MG63 (cell line): ENCODE measurements at places on chromosomes 16 and 17. TPM values are rescaled to one million over a fixed set of nuclear protein-coding genes. Genes with fewer than 3 reads are reported as not detected.
A peak's percentile ranks its signal among the peaks of the same experiment; 100 is the strongest.

DNA sequence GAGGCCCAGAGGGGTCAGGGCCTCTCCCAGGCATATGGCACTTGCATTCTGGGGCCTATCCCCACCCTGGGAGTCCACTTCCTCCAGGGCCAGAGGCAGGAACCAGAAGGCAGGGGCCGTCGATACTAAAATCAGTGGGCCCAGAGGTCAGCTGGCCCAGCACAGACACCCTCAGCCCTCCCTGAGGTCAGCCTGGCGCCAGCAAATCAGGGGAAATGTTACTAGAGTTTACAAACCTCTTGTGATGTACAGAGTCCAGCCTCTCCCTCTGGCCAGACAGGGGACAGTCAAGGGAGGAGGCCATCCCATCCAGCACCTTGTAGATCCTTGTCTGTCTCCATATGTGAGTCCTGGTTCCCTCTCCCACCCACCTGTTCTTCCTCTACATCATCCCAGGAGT is 10.8 kb downstream of the CDH5 start:
- no peak for DNase-seq

DNA sequence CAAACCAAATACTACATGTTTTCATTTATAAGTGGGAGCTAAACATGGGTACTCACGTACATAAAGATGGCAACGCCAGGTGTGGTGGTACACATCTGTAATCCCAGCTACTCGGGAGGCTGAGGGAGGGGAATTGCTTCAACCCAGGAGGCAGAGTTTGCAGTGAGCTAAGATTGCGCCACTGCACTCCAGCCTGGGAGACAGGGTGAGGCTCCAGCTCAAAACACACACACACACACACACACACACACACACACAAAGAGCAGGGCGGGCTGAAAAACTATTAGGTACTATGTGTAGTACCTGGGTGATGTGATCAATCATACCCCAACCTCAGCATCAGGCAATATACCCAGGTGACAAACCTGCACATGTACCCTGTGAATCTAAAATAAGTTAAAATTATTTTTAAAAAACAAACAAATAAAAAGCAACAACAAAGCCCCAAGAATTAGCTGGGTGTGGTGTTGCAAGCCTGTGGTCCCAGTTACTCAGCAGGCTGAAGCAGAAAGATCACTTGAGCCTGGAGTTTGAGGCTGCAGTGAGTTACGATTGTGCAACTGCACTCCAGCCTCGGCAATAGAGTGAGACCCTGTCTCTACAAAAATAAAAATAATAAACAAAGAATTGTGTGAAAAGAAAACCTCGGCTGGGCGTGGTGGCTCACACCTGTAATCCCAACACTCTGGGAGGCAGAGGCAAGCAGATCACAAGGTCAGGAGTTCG is 11.9 kb upstream of the FAAP100 start:
- no peak for DNase-seq

C16orf74 gene
- total RNA-seq = 4.6 and 8.7 TPM in 2 replicates

MYH11 gene
- 0.03 TPM in 1 of 2 replicates, not detected in the other for total RNA-seq

DNA sequence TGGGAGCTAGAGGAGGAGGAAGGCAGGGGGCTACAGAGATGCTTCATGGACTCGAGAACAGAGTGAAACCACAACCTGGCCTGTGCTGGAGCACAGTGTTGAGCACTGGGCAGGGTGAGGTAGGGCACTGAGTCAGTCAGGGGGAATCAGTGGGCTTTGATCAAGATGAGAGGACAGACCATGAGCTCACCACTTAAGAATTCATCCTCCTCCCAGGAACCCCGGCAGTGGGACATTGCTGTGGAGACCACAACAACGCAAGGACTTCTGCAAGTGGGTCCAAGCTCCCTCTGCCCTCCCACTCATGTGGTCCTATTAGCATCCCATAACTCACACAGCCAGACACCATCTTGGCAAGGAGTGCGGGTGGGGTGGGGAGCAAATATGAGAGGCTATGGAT is 1.7 kb upstream of the CES5A start:
- peak; percentile 13 for DNase-seq

DNA sequence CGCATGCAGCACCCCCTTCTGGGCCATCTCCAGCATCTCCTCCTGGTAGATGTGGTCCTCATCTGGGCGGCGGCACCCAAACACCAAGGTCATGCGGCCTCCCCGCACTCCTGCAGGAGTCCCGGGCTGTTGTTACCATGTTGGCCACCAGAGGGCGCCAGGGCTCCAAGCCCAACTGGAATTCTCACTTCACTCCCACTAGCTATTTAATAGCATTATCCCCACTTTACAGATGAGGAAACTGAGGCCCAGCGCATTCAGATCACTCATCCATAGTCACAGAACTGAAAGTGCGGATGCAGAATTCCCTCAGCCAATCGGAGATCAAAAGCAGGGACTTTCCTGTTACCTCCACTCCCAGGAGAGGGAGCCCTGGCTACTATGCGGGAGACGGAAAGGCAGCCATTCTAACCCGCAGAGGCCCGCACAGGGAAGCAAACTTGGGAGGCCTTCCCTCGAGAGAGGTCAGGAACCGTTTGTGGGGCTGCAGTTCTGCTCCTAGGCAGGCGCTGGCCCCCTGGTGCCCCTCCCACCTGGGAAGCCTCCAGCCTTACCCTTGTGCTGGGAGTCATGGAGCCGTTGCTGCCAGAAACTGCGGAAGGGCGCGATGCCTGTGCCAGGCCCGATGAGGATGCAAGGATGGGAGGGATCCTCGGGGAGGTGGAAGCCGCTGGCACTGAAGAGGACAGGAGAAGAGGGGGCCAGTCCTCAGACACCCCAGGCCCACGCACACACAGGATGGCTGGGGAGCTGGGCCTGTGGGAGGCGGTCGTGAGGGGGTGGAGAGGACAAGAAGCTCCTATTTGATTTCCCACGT is 40.1 kb downstream of the NOS2 start:
- DNase-seq = peak; percentile 49

GRCh38 chr17:54177606-54178308 is 355.0 kb downstream of the KIF2B start:
- no peak for DNase-seq

DNA sequence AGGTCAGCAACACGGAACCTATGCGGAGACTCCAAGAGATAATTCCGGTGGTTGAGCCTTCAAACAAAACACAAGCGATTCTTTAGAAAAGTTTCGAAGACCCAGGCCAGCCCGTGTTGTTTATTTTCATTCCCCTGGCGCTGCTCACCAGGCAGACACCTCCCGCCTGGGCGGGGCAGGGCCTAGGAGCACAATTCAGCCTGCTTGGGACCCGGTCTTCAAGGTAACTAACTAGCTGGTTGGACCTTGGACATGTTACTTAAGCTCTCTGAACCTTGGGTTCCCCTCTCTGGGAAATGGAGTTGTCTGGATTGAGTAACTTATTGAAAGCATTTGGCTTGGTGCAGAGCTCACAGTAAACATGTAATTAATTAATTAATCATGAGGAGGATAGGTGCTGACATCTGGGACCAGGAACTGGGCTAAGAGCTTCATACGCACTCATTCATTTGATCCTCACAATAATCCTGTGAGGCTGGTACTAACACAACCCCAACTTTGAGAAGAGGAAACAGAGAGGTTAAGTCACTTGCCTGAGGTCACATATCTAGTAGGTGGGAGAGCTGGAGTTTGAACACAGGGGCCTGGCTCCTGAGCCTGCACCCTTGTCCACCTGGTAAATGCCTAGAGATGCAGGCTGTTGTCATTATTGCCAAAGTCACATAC is 125.3 kb upstream of the SMURF2 start:
- no peak for DNase-seq

DNA sequence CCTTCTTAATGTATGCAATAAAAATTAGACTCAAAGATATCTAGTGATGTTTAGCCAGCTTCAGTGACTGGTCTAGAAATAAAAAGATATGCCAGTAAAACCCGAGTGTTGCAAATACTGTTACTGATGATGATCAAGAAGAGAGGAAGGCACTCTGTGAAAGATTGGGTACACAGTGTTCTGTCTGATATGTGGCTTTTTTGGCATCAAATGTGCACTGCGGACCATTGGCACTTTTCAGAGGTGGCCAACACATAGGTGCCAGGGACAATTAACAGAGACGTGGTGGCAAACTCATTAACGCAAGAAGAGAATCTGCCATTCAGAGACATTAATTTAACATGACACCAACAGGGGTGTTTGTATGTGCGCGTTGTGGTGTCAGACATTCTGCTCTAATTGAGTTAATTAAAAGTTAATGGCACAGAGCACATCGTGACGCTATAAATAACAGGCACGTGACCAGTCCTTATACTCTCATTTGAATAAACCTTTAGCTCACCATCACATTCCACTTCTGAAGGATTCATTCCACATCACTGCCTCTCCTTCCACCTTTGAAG is 549.3 kb upstream of the HSBP1 start:
- DNase-seq = no peak

KRT23 gene
- total RNA-seq = 0.07 TPM in 1 of 2 replicates, not detected in the other

DNA sequence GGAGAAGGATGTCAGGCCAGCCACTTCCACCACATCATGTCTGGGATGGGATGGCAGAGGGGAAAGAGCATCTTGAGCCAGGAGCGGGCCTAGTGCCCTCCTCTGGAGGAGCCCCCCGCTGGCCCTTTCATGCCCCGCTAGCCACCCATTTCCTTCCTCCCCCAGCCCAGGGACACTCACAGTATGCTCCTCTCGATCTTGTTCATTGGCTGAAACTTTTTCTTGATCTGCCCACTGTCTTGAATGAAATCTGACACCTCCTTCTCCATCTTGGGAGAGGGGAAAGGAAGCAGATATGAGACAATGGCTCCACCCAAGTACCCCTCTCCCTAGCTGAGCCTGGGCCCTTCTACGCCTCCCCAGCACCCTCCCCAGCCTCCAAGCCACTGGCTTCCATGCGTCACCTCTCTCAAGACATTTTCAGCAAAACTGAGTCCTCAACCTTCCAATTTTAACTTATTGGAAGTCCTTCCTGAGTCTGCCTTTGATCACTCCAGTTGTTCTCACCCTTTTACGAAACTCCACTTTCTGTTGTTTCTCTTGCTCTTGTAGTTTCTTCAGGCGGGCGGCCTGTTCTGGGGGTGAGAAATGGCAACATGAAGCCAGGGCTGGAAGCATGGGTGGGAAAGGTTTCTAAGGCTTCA is 7.2 kb downstream of the SPAG7 start:
- no peak for DNase-seq

DNA sequence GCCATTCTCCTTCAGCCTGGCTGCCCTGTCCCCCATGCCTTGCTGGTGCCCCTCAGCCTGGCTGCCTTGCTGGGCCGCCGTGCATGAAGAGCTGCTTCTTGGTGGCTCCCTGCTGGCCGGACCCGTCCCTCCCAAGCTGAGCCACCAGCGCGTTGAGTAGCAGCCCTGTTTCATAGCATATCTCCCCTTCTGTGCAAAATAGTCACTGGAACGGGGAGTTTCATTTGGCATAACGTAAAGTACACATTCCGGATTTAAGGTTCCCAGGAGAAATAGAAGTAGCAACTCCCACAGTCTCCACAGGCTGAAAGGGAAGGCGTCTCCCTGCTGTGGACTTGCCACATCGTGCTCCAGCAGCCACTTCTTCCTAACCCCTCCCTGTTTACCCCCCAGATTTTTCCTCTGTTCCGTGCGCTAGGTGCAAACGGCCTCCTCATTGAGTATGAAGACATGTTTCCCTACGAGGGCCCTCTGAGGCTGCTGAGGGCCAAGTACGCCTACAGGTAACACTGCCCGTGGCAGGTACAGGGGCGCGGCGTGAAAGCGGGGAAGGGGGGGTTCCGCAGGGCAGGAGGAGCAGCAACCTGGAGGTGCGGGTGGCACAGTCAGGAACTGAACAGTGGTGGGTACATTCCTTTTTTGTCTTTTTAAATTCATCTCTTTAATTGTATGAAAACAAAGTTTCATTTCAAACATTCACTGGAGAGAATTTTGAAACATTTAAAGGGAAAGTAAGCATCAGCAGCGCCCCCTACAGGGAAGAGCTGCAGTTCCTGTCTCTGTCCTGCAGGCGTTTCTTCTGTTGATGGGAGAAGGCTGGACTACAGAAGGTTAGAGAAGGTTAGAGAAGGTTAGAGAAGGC is 5.8 kb upstream of the OGFOD3 start:
- peak; percentile 34 for DNase-seq

GRCh38 chr17:50949128-50949988 is 83.2 kb upstream of the TOB1 start:
- no peak for DNase-seq

C16orf92 gene
- not detected in 2 replicates for total RNA-seq

DNA sequence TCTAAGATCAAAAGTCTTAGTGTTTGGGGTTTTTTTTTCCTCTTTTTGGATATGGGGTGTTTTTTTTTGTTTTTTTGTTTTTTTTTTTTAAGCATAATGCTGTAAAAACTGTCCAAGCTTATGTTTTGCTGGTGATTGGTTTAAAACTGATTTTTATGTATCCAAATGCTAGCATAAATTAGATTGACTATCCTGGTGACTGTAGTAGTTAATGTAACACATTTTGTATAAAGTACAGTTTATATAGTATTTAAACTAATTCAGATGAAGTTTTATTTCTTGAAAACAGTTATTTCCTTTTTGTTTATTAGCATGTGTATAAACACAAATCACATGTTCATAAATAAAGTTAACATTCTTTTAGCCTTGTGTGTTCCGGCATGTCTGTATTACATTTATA is 10.9 kb downstream of the RBBP6 start:
- DNase-seq = no peak

KRT40 gene
- not detected in 2 replicates for total RNA-seq

- DNase-seq = no peak
Measured at GRCh38 chr16:88993946-88994600, 17.1 kb upstream of the CBFA2T3 start.

- no peak for DNase-seq
Measured at GRCh38 chr17:33389504-33390135, 96.5 kb upstream of the ASIC2 start.

DNA sequence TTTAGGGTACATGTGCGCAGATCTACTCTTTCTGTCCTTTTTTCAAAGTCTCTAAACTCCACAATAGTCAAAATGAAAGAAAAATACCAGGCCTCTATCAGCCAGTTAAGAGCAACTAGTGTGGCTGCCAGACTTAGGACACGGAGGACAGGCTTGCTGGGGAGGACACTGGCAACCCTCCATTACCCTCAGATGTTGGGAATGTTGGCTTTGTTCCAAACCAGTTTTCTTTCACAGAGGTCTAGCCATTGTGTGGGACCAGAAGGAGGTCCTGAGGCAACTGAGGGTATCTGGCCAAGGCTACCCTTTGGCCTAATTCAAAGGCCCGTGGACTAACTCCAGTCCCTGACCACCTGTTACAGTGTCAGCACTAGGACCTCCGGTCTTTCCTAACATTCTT is 51.2 kb upstream of the MED9 start:
- DNase-seq = no peak

KRT32 gene
- 0.72 TPM in 1 of 2 replicates, not detected in the other for total RNA-seq

KRT31 gene
- not detected in 2 replicates for total RNA-seq

GRCh38 chr17:50452630-50453300 is 15.9 kb downstream of the CHAD start:
- DNase-seq = no peak

GRCh38 chr17:73628642-73629552 is 15.3 kb downstream of the SDK2 start:
- DNase-seq = no peak

- no peak for DNase-seq
Measured at GRCh38 chr17:38585056-38585917, 20.5 kb downstream of the SRCIN1 start.

GRCh38 chr17:26775219-26775822 is 518.6 kb upstream of the WSB1 start:
- no peak for DNase-seq
